ENCODE measurements at places on chromosomes 7 and 10. TPM values are rescaled to one million over a fixed set of nuclear protein-coding genes. Genes with fewer than 3 reads are reported as not detected.

DENND11 gene
- total RNA-seq = 5.0 TPM

CPEB3 gene
- 0.18 TPM for total RNA-seq

CYP2E1 gene
- 0.36 TPM for total RNA-seq

ITGA8 gene
- under 0.01 TPM for total RNA-seq

AKR1C3 gene
- 0.18 TPM for total RNA-seq

TMEM225B gene
- total RNA-seq = 0.54 TPM

GDF10 gene
- total RNA-seq = not detected

UCN3 gene
- total RNA-seq = not detected

CTTNBP2 gene
- 11.3 TPM for total RNA-seq

AGMO gene
- not detected for total RNA-seq

AMPH gene
- total RNA-seq = 3.9 TPM

CC2D2B gene
- not detected for total RNA-seq

DNA sequence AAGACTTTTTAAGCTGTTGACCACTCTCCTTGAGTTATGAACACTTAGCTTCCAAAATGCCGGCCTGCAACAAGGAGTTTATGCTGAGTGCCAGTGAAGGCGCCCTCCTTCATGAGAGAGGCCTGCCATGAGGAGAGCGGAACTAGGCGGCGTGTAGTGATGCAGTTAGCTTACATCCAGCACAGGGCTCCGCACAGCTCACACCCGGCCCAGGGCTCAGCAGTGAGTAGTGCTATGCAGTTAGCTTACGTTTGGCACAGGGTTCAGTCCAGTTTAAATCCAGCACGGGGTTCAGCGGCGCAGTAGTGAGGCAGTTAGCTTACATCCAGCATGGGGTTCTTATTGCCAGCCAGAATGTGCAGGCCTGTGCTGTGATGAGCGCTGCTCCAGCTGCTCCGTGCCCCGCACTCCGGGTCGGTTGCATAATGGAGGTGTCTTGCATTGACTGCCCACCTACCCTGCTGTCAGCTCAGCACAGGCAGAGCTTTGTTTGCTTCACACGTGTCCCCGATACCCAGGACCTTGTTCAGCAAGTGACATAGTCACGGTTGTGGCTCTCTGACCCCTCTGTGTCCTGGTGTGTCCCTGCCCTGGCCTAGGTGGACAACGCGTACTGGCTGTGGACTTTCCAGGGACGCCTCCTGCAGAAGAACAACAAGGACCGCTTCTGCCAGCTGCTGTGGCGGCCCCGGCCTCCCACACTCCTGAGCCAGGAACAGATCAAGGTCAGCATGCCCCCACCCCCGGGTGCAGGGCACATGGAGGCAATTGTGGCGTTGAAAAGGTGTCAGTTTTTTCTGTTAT, 21.9 kb downstream of the EIF3B start:
- no peak for DNase-seq

- no peak for DNase-seq
These were observed 4.2 kb downstream of the MNX1 start for GRCh38 chr7:157006205-157006747.

DNA sequence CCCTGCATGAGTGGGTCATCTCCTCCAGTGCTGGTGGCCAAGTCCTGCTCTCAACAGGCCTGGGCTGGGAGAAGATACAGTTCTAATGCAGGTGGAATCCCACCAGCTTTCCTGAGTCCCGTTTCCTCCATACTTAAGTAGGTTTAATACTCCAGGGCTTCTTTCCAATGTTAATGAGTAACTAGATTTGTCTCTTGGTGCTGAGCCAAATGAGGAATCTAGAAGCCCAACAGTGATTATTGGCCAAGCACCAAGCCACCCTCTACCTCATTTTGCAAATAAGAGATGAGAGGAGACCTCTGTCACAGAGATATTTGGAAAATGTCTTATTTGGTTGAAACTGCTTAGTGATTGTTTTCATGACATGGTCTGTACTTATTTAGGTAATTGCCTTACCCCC, 37.1 kb downstream of the STARD3NL start:
- no peak for DNase-seq

GRCh38 chr10:118271671-118272070, 70.5 kb downstream of the FAM204A start:
- no peak for DNase-seq

DNA sequence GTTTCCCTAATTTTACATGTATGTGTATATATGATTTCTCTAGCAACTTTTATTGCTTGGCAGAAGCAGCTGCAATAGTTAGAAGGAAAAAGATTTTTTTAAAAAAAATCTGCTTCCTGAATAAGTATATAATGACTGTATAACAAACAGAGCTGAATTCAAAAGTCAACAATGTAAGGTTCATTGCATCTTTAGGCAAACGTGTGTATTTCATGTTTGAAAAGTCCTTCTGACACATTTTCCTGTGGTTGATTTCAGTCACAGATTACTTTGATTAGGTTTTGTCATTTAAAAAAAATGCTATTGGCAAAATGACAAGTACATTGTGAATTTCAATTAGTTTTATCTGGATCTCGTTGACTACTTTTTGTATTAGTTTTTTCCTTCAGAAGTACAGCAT, 231.0 kb downstream of the CSTF2T start:
- DNase-seq = no peak

- DNase-seq = peak; percentile 78
These were observed 6.6 kb upstream of the ZNF22 start for GRCh38 chr10:44993922-44994751.

- no peak for DNase-seq
These were observed 2.0 kb downstream of the MUC12 start for GRCh38 chr7:100971111-100972001.

DNA sequence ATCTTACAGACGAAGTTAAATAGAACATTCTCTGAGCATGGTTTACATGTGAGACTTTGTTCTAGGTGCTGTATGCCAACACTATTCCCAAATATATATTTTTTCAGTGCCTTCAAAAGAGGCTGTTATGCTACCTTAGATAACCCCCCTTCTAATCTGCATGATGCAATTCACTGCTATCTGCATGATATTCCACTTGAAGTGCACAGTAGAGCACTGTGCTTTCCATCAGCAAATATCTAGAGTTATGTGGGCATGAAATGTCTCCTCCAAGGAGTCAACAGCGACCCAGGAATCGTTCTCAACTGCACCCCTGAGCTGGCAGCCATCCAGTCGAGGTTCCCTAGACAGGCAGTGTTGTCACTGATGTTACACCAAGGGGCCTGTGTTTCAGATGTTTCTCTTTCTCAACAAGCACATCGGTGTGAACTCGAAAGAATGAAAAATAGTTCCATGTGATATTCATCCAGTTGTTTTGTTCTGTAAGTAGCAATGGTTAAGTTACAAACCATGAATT, 88.3 kb downstream of the PDE1C start:
- DNase-seq = no peak

- DNase-seq = no peak
These were observed 39.6 kb downstream of the TET1 start for GRCh38 chr10:68599771-68600040.

DNA sequence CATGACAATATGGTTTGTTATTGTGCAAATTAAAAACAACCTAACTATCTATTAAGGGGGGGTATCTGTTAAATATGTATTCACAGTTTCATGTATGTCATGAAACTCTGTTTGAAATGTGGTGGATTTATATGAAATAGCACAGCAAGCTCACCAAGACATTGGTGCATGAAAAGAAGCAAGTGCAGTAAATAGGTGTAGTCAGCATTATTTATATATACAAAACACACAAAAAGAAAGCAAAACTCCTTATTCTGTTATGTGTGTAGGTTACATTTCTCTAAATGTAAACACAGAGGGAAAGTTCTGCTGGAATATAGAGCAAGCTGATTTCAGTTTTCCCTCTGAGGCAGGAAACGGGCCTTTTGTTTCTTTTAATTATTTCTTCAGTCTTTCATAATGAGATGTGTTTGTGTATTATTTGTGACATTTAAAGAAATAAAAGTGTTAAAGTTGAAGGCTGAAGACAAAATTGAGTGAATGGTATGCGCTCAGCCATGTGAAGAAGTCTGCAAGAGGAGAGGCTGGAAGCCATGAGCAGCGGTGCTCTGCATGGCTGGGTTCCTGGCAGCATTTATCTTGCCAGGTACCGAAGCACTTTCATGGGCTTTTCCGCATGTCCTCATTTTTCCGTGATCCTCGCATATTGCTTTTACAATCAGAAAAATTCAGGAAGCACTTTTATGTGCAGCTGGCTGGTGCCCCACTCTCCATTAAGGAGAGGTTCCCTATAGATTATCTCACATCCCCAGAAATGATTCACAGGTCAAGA, 38.5 kb downstream of the GRID1 start:
- DNase-seq = no peak

DNA sequence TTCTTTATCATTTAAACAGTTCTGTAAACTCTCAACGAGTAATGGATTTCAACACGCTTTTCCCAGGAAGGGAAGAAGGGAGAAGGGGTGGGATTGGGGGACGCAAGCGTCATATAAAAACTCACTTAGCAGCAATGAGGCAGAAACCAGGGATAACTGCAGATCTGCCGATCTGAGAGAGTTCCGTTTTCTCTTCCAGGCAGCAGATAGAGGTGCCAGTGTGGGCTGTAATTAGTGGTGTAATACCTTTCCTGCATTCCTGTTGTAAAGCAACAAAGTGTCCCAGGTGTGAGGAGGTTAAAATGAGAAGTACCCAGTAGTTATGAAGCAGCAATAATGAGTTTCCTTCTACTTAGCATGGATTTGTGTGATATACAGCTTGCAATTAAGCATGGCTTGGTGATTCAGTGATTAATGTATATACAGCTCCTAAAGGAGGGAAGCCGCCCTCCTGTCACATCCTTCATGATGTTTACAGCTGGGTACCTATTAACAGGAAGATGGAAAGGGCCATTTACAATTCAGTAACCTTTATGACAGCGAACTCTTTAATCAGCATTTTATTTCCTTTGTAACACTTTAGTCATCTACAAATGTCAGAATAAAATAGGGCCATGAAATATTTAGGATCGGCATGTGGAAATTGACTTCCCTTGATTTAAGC, 271.9 kb downstream of the LRMDA start:
- no peak for DNase-seq

DNA sequence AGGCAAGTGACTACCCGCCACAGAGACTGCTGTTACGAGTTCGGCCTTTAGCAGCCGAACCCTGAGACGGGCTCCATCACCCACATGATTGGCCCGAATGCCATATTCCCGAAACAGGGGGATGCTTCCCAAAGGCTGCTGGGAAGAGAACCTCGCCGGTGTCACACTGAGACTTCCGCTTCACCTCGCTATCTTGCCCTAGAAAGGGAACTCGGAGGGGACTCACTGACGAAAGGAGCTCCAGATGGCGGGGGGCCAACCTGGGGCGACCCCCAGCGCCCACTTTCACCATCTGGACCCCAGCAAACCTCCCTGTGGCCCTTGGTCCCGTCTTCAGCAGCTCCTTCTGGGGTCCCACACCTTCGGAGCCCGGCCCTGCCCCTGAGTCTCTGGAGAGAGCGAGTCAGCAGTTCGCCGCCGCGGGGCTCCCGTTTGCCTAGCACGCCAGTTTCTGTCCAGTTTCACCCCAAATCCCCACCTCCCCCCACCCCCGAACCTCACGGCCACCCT, 529 bp downstream of the HPS1 start:
- DNase-seq = peak; percentile 21

GRCh38 chr7:31478721-31479120, 35.2 kb upstream of the ITPRID1 start:
- no peak for DNase-seq

- peak; percentile 84 for DNase-seq
These were observed 41.1 kb downstream of the SIRT1 start for GRCh38 chr10:67925449-67926005.

DNA sequence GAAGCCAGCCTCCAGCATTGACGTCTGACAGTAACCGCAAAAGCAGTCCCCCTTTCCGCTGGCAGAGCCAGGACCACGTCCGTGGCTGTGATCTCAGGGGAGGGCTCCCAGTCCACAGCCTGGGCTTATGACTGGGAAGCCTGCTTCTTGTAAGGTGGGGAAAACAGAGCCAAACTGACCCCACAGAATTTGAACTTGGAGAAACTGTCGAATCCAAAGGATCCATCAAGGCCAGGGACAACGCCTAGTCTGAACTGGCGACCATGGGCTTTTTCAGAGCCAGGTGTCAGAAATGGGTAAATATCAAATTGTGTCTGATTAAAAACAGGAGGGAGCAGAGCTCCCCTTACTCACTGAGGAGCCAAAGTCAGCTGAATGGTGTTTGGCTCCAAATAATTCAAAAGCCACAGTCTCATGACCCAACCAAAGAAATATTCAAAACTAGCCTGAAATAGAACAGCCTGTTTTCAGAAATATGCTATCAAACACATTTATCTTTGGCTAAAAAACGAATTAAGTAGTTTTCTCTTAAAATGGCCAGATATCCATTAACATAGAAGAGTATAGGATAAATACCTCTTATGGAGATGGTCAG, 751.4 kb upstream of the GALNT17 start:
- DNase-seq = no peak

GRCh38 chr10:99781734-99782429, 558 bp upstream of the ABCC2 start:
- DNase-seq = no peak

DNA sequence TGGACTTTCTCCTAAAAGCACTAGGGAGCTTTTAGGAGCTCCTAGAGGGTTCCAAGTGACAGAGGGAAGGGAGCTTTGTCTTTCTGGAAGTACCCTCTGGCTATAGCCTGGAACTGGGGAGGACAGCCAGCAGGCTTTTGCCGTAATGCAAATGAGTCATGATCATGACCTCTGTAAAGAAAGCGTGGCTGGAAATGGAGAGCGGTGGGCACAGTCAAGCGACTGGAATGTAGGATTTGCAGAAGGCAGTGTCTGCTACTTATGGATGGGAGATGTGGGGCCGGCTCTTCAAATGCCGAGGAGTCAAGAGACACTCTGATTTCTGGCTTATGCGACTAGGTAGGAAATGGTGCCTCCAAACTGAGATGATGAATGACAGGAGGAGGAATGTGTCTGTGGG, 34.6 kb upstream of the PLPP4 start:
- DNase-seq = peak; percentile 52

- peak; percentile 31 for DNase-seq
These were observed 30.9 kb upstream of the DKK1 start for GRCh38 chr10:52283174-52283573.

DNA sequence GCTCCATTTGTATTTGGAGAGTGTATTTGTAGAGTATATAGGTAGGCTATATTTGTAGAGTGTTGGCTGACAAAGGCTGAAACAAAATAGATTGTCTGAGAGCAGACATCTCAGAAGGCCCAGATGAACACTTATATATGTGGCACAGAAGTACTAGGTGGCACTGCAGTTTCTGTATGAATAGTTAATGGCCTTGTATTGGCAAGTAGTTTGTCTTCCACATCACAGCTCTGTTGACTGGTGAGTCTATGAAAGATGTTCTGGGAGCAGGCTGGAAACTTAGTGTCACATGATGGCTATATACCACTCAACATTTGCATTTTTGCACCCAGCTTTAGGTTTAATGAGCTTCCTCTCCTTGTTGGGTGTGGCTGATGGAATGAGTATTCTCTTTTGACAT, 51.9 kb downstream of the CCNY start:
- no peak for DNase-seq

GRCh38 chr10:3225561-3225960, 53.0 kb upstream of the PITRM1 start:
- peak; percentile 69 for DNase-seq

DNA sequence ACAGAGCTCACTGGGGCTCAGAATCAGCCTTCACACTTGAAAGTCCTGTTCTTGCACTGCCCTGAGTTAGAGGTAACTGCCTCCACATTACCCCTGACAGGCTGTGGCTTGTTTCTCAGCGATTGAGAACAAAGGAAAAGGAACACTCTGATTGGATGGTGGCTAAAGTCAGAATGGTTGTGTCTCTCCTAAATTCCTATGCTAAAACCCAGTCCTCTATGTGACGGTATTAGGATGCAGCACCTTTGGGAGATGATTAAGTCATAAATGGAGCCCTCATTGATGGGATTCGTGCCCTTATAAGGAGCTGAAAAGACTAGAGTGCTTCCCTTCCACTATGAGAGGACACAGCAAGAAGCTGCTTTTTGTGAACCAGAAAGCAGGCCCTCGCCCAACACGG, 38.9 kb upstream of the DGKI start:
- DNase-seq = no peak
